ENCODE measurements at places on chromosomes 12 and 14.

GRCh38 chr12:7793211-7793610, 4.0 kb downstream of the NANOG start:
- no peak for DNase-seq

DNA sequence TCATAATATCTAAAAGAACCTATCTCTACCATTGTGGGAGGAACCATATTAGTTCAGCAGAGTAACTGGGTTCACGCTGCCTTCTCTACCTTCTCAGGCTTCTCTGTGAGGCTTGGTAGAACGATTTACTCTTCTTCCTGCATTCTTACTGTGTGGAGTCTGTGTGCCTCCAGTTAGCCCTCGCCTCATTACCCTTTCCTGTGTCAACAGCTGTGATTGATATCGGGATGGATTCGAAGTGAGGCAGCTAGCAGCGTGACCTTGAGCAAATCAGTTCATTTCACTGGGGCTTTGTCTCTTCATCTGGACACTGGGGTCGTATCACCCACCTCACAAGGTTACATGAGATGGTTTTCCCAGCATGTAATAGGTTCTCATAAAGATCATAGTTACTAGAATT, 4.6 kb upstream of the VRK1 start:
- DNase-seq, result no peak

DNA sequence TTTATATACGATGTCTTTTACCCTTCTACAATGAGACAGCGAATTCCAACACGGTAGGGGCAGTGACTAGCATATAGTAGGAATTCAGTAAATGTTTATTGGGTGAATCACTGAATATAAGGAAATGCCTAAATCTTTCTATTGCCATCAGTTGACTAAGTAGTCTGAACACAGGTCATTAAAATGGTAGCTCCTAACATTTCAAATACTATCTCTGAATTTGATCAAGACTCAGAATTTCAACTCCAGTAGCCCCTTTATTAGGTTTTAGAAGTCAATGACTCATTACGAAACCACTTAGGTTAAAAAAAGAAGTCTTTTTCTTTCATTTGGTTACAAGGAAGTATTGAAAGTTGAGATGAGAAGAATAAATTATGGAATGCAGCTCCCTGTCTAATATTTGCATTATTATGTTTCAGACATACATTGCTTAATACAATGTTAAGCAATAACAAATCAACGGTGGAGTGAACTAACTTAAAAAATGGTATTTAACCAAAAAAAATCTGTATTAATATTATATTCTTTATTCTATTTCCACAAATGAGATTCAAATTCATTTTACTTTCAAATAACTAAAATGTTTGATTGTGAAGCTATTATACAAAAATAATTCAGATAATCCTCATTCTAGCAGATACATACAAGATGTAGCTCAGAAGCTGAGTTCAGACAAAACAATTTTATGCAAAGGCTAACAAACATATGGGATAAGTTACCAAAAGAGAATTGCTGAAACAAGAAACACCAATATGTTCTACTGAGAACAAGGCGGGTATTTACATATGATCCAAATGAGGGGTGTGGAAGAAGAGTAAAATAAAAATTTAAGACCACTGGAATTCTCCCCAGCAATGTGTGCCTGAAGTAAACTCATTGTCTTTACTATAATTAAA, 302.7 kb downstream of the CEP128 start:
- DNase-seq, result no peak

- DNase-seq, result peak; percentile 74
Observed at GRCh38 chr14:68911594-68912227, 67.4 kb downstream of the ACTN1 start.

GRCh38 chr12:47808050-47808449, 11.7 kb downstream of the HDAC7 start:
- peak; percentile 47 for DNase-seq

DNA sequence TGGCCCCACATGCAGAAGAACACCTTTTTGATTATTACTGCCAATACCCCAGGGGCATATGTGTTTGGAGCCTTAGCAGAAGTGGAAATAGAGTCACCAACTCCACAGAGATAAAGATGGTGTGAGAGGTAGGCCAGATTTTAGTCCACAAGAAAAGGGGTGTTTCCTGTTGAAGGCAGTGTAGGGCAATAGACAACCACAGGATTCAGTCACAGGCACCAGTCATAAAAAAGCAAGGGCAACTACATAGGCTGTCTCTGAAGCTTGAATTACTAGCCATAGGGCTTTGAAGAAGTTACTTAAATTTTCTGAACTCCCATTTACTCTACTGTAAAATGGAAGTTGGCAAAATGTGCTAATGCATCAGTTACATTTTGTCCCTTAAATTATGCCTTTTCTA, 18.9 kb downstream of the ERP27 start:
- DNase-seq, result no peak

GRCh38 chr14:63840981-63841380, 11.8 kb upstream of the SYNE2 start:
- peak; percentile 77 for DNase-seq

DNA sequence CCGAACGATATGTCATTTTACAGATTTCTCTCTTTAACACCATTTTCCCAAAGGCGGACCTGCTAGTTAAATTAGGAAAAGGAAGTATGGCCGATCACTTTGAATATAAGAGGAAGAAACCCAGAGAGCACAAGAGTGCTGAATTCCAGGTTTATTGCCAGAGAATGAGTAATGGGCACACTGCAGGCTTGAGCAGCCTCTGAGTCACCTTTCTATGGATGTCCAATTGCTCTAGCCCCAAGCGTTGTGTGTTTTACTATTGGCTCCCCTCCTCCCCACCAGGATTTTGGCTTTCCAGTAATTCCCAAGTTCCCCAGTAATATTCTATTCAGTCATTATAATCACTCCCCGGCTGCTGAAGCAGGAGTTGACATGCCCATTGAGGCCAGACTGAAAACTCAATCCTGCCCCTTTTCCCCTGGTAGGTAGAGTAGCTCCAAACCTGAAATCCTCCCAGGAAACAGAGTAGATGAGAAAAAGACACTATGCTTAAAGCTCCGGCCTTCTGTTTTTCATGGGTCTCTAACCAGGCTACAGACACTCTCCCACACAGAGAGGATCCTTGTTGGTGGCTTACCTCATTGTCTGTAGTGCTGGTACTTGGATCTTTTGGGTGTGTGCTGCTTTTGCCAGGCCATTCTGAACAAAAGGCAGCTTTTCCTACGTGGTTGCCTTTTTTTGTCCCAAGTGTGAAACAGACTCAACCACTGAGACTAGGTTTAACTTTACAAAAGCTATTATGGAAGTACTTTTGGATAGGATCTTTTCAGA, 704.3 kb upstream of the FLRT2 start:
- DNase-seq, result no peak

DNA sequence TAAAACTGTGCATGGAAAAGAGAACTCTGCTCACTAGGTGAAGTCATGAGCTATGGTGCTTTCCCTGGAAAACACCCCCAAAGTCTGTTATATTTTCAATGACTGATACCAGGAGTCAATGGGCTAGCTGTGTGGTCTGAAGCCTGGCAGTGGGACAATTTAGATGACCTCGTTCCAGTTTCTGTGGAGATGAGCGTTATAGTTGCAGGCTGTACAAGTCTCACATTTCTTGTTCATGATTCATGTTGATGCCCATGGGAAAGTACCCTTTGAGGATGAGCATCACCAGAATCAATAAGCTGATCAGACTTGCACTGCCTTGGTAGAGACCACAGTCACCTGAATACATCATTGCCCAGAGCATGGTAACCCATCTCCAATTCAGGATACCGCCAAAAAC, 70.7 kb downstream of the NOVA1 start:
- DNase-seq, result no peak

DNA sequence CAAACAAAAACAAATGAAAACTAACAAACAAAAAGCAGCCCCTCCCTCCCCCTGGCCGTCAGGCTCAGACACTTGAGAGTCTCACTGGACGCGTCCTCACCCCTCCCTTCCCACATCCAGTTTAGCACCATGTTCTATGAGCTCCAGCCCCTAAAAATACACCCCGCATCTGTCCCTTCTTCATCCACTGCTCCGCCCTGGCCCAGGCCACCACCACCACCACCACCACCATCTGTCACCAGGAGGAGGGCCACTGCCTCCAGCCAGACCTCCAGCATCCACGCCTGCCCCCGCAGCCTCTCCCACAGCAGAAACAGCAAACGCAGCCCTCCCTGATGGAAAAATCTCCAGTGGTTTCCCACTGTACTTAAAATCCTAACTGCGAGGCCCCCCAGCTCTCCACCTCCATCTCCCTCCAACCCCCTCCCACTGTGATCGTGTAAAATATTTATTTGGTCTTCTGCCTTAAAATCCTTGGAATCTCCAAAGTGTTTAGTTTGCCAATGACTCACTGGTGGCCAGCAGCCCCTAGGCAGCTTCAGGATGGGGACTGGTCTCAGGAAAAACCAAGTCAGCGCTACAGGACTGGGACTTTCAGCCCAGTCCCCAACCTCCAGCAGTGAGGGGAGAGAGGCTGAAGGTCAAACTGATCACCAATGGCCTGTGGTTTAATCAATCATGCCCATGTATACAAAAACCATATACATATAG, 95.1 kb downstream of the SCARB1 start:
- DNase-seq, result no peak

GRCh38 chr12:86608638-86609037, 352.4 kb upstream of the MGAT4C start:
- DNase-seq, result no peak

DNA sequence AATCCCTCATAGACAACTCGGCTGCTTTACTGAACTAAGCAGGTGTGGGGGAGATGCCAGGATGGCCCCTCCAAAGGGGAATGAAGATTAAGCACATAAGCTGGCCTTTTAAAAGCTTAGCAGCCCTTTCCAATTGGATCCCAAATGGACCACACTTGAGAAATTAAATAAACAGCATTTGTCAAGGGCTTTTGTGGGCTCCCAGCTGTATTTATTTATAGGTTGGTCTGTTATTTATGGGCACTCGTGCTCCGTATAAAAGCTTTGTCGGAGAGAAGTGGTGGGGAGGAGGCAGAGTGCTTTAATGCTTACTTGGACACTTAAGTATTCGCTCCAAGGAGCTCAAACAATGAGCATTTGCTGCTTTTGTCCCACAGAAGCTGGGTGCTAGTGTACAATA, 580.2 kb downstream of the MED13L start:
- no peak for DNase-seq

GRCh38 chr14:99777951-99778350, 15.3 kb upstream of the EML1 start:
- DNase-seq, result no peak

GRCh38 chr14:106790189-106791036, 1264.0 kb downstream of the TMEM121 start:
- DNase-seq, result peak; percentile 64

- no peak for DNase-seq
Observed at GRCh38 chr12:13676880-13677279, 304.5 kb downstream of the GRIN2B start.

DNA sequence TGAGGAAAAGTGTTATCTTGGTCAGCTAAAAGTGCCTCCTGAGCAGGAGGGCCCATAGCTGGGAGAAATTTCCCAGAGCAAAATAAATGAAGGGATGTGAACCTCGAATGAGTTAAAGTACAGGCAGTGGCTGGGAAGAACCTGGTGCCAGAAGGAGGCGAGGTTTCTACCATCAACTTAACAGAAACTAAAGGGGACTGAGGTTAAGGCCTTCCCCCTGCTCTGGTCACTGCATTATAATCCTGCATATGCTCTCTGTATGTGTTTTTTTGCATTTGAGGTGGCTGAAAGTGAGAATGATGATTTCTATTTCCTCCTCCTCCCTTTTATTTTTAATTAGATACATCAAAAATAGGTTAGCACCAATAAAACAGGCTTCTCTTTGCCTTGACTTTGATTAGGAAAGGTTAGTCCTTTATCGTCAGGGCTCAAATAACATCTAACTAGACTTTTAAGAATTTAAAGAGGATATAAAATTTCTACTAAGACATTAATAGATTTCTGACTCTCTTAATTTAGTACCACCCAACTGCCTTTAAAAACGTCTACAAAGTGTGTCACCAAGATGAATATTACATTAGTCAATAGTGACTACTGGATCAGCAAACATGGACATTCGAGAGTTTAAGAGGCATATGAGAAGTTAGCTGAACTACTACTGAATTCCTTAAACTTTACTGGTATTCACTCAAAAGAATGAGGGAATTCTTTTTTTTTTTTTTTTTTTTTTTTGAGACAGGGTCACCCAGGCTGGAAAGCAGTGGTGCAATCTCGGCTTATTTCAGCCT, 49.2 kb downstream of the GALNT4 start:
- DNase-seq, result no peak

GRCh38 chr14:103539056-103539825, 10.2 kb downstream of the TRMT61A start:
- DNase-seq, result no peak

DNA sequence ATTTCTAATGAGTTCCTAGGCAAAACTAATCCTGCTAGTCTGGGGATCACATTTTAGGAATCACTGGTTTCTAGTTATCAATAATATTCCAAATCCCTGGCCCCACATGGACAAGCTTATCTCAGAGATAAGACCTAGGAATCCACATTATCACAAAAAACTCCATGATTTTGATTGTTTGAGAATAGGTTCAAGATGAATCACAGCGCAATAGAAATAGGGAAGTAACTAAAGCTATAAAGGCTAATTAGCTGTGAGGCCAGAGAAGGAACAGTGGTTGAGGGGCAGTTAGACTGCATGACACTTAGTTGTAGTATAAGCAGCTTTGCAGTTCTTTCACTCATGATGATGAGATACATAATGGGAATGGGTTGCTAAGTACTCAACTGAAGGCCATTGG, 13.1 kb upstream of the ATP5F1B start:
- no peak for DNase-seq

- no peak for DNase-seq
Observed at GRCh38 chr12:89166525-89166934, 185.8 kb downstream of the DUSP6 start.

DNA sequence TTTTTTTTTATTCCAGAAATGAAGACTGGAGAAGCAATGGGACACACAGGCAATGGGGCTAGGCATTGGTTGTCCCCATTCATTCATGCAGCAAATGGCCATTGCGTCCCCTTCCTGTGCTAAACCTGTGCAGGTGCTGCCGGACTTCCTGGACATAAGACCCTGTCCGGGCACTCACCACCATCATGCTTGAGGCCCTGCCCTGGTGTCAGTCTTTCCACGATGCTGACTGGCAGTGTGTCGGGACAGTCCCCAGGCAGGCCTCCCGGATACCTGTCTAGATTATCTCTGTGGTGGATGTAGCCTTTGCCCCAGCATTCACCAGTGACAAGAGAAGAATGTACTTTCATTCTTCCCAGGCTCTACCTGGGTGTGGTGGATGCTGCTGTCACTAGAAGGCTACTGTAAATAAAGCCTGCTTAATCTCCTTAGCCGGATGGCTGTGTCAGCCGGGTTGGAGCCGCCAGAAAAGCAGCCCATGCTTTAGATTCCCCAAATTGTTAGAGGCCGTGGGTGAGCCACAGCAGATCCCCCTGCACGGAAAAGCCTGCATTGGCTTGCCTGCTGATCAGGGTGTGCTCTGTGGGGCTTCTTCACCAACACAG, 94.5 kb upstream of the PARP11 start:
- no peak for DNase-seq

GRCh38 chr14:50758305-50758704, 72.7 kb downstream of the NIN start:
- no peak for DNase-seq

- no peak for DNase-seq
Observed at GRCh38 chr12:26939953-26940352, 1.7 kb downstream of the FGFR1OP2 start.

Data from CD8-positive, alpha-beta T cell (primary cell).